ENCODE measurements at places on chromosomes 11 and 22. TPM values are rescaled to one million over a fixed set of nuclear protein-coding genes. Genes with fewer than 3 reads are reported as not detected.

GRCh38 chr11:86623041-86623621, 49.3 kb downstream of the ME3 start:
- no peak overlapping the region for H3K27ac ChIP-seq
- H3K36me3 ChIP-seq: no peaks in the 10 kb centered on the region
- DNase-seq: no peak
- no peaks in the 10 kb centered on the region for H3K4me1 ChIP-seq
- H3K4me3 ChIP-seq: no peak overlapping the region

DNA sequence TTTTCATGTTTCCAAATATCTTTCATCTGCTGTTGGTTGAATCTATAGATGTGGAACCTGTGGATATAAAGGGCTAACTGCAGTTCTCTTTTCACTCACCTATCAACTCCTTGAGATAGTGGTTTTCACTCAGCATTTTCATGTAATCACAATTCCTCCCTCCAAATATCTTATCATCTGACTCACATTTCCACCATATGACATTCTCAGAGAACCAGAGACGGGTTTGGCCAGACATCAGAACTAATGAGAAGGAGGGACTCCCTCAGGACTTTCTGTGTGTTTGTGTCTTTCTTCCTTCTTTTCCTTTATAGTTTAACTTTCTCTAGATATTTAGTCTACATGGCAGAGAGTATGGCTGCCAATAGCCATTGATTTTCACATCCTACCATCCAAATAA, 134.8 kb upstream of the DDI1 start:
- H3K27me3 ChIP-seq: no peaks in the 10 kb centered on the region
- H3K4me1 ChIP-seq: no peaks in the 10 kb centered on the region
- no peak overlapping the region for H3K27ac ChIP-seq
- H3K36me3 ChIP-seq: no peaks in the 10 kb centered on the region
- H3K4me3 ChIP-seq: no peak overlapping the region
- no peak for DNase-seq

- H3K4me3 ChIP-seq: no peak overlapping the region
- no peaks in the 10 kb centered on the region for H3K27me3 ChIP-seq
- DNase-seq: no peak
These were observed 159.0 kb upstream of the ZC3H12C start for GRCh38 chr11:109934151-109934550.

- no peak overlapping the region for H3K4me3 ChIP-seq
- H3K27me3 ChIP-seq: no peaks in the 10 kb centered on the region
- no peak for DNase-seq
- H3K27ac ChIP-seq: no peak overlapping the region
- H3K36me3 ChIP-seq: no peaks in the 10 kb centered on the region
These were observed 535.0 kb downstream of the TBC1D22A start for GRCh38 chr22:47297261-47298016.

The CD3D gene
- 3.1 TPM for total RNA-seq

DNA sequence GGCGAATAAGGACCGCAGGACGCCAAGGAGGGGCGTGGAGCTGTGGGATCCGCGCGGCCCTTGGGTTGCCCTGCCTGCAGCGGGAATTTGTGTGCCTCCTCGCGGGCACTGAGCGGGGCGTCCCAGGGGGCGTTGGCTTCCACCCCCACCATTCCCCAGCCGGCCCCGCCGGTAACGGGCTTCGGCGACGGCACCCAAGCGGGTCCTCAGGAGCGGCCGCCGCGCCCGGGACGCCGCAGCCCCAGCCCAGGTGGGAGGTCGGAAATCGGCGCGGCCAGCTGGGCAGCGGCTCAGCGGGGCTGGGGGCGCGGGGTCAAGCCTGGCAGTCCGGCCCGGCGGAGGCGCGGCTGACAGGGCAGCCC, 320 bp downstream of the CLTCL1 start:
- no peaks in the 10 kb centered on the region for H3K4me1 ChIP-seq
- H3K27ac ChIP-seq: no peak overlapping the region
- H3K4me3 ChIP-seq: peak overlapping the region; percentile 96
- DNase-seq: peak; percentile 28
- no peaks in the 10 kb centered on the region for H3K27me3 ChIP-seq

- no peaks in the 10 kb centered on the region for H3K4me1 ChIP-seq
- no peaks in the 10 kb centered on the region for H3K27me3 ChIP-seq
- H3K4me3 ChIP-seq: no peak overlapping the region
- H3K27ac ChIP-seq: no peak overlapping the region
These were observed 8.6 kb downstream of the MRPL11 start for GRCh38 chr11:66429983-66430602.

DNA sequence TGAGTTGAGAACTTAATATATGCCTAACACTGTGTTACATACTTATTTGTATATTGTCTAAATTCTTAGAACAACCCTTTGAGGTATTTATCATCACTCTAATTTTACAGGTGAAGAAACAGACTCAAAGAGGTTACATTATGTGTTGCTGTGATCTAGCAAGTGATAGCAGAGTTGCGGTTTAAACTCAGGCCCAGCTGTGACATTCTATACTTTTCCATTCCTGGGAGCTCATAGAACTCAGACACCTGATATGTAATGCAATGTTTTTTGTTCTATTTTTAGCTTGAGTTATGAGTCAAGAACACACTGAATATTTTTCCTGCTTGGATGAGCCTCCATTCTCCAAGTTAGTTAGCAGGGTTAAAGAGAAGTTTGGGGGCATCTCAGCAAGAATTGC, 449.7 kb upstream of the DDI1 start:
- H3K4me3 ChIP-seq: no peak overlapping the region
- H3K27me3 ChIP-seq: no peaks in the 10 kb centered on the region
- DNase-seq: no peak
- H3K27ac ChIP-seq: no peak overlapping the region

DNA sequence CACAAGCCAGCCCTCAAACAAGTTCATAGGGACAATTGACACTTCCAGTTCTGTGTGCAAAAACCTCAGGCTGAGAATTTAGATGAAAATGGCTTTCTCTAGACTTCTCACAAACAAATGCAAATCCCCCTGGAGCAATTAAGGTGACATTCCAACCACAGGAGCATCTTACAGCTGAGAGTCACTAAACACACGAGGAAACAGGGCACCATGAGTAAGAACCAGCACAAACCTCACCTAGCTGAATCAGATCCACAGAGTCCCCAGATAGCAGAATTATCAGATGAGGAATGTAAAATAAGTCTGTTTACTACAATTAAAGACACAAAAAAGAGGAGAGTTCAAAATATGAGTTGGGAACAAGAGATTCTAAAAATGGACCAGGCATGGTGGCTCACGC, 51.5 kb downstream of the RTL6 start:
- H3K4me3 ChIP-seq: no peak overlapping the region
- H3K27ac ChIP-seq: no peak overlapping the region
- H3K27me3 ChIP-seq: no peaks in the 10 kb centered on the region
- DNase-seq: no peak
- no peaks in the 10 kb centered on the region for H3K4me1 ChIP-seq

DNA sequence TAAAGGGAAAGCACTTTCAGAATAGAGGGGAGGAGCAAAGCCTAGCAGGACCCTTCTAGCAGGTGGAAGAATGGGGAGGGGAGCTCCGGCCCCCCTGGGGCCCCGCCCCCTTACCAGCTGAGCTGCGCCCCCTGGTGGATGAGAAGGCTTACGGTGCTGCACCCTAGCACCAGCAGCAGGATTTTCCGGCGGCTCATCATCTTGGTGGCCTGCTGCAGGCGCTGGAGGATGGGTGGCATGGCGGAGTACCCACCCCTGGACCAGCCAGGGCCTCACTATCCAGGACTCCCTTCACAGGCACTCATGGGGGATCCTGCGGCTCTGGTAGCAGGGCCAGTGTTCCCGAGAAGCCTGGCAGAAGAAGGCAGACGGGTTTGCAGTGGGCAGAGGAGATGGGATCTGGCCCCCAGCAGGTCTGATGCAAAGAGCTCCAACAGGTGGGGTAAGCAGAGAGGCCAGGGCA, 3.8 kb downstream of the GAL3ST3 start:
- no peaks in the 10 kb centered on the region for H3K36me3 ChIP-seq
- H3K27me3 ChIP-seq: no peaks in the 10 kb centered on the region
- peak; percentile 78 for DNase-seq
- no peaks in the 10 kb centered on the region for H3K4me1 ChIP-seq

DNA sequence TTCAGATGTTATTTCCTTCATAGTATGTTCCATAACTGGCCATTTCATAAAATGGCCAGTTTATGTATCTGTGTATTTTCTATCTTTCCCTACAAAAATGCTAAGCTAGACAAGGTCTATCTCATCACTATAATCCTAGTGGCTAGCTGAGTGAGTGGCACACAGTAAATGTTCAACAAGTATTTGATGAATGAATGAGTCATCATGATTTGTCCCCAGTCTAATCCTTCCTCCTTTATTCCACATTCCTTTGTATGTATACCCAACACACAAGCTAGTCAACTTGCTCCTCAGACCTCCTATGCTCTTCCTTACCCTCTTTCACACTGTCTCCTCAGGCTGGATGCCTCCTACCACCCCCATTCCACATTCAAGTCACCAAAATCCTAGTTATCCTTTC, 12.5 kb downstream of the APLNR start:
- no peaks in the 10 kb centered on the region for H3K36me3 ChIP-seq
- no peak overlapping the region for H3K27ac ChIP-seq
- DNase-seq: no peak
- H3K4me3 ChIP-seq: no peak overlapping the region
- no peaks in the 10 kb centered on the region for H3K4me1 ChIP-seq

GRCh38 chr11:12087075-12088004, 23.1 kb upstream of the MICAL2 start:
- DNase-seq: peak; percentile 52
- peaks cover 6% of the 10 kb centered on the region for H3K4me1 ChIP-seq
- no peaks in the 10 kb centered on the region for H3K36me3 ChIP-seq
- H3K27ac ChIP-seq: peak overlapping the region; percentile 86
- no peaks in the 10 kb centered on the region for H3K27me3 ChIP-seq

The PELI3 gene
- 3.9 TPM for total RNA-seq

The FAM118A gene
- 36.1 TPM for total RNA-seq

- no peak overlapping the region for H3K4me3 ChIP-seq
- no peaks in the 10 kb centered on the region for H3K36me3 ChIP-seq
- H3K4me1 ChIP-seq: no peaks in the 10 kb centered on the region
- H3K27ac ChIP-seq: no peak overlapping the region
- DNase-seq: no peak
These were observed 7.6 kb downstream of the APOBEC3A start for GRCh38 chr22:38964989-38965388.

- no peaks in the 10 kb centered on the region for H3K4me1 ChIP-seq
- no peaks in the 10 kb centered on the region for H3K27me3 ChIP-seq
- no peaks in the 10 kb centered on the region for H3K36me3 ChIP-seq
- no peak for DNase-seq
- H3K27ac ChIP-seq: no peak overlapping the region
These were observed 10.4 kb downstream of the ALG12 start for GRCh38 chr22:49907807-49908206.

DNA sequence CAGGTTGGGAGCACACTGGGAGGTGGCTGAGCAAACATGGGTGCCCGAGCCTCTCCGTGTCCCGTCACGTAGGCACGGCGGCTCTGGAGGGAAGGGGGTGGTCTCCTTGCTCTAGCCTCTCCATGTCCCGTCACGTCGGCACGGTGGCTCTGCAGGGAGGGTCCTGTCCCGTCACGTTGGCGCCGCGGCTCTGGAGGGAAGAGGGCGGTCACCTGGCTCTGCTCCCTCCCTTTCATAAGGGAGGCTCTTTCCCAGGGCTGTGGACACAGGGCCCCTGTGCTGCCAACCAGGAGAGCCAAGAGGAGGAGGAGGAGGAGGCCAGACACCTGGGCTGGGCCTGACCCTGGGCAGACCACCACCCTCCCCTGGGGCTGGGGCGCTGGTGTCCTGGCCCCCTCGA, 1173.7 kb downstream of the BRD1 start:
- no peak overlapping the region for H3K4me3 ChIP-seq
- no peak for DNase-seq
- H3K4me1 ChIP-seq: no peaks in the 10 kb centered on the region
- H3K36me3 ChIP-seq: no peaks in the 10 kb centered on the region
- H3K27me3 ChIP-seq: no peaks in the 10 kb centered on the region

- H3K27me3 ChIP-seq: no peaks in the 10 kb centered on the region
- no peaks in the 10 kb centered on the region for H3K4me1 ChIP-seq
- DNase-seq: no peak
- no peak overlapping the region for H3K27ac ChIP-seq
- no peaks in the 10 kb centered on the region for H3K36me3 ChIP-seq
These were observed 84.7 kb downstream of the ABTB2 start for GRCh38 chr11:34273099-34273498.

GRCh38 chr22:38218661-38219622, 17.1 kb downstream of the MAFF start:
- H3K36me3 ChIP-seq: no peaks in the 10 kb centered on the region
- peak; percentile 85 for DNase-seq
- no peak overlapping the region for H3K4me3 ChIP-seq
- H3K4me1 ChIP-seq: peaks cover 16% of the 10 kb centered on the region
